H1 (cell line): ENCODE measurements at places on chromosomes 11 and 22. TPM values are rescaled to one million over a fixed set of nuclear protein-coding genes. Genes with fewer than 3 reads are reported as not detected.
A peak's percentile ranks its signal among the peaks of the same experiment; 100 is the strongest.

The FADD gene
- 43.8 and 43.9 TPM in 2 replicates for total RNA-seq

- no peak for DNase-seq
Observed at GRCh38 chr22:40665312-40665711, 14.0 kb upstream of the MCHR1 start.

DNA sequence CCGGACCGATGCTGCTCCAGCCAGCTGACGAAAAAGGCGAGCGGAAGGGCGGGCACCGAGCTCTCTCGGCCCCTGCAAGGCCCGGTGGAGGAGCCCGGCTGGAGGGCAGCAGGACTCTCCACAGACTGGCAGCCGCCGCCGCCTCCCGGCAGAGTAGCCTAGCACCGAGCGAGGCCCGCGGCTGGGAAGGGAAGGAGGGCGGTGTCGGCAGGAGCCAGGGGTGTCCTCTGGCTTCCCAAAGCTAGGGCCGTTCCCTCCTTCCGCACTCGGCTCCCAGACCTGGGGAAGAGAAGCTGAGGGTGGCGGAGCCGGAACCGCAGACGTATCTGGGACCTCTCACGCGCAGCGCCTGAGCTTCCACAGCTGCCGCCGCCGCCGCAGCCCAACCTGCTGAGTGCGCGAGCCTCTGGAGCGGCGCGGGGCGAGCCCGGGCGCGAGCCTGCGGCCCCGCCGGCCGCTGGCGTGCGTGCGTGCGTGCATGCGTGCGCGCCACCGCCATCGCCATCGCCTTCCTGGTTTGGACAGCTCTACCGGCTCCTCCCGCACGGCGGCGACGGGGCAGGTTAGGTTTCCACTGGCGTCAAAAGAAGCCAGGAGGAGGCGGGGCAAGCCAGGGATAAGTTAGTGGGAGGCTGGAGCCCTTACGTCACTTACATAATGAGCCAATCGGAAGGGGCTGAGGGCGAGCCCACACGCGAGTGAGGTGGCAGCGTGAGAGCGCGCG lies at the start of gene RAB6A:
Gene RAB6A, minus strand, starts transcription at position 396 of the 724 bp plus-strand sequence. CDS start 439 bp downstream, outside the sequence.
- DNase-seq = peak; percentile 100

DNA sequence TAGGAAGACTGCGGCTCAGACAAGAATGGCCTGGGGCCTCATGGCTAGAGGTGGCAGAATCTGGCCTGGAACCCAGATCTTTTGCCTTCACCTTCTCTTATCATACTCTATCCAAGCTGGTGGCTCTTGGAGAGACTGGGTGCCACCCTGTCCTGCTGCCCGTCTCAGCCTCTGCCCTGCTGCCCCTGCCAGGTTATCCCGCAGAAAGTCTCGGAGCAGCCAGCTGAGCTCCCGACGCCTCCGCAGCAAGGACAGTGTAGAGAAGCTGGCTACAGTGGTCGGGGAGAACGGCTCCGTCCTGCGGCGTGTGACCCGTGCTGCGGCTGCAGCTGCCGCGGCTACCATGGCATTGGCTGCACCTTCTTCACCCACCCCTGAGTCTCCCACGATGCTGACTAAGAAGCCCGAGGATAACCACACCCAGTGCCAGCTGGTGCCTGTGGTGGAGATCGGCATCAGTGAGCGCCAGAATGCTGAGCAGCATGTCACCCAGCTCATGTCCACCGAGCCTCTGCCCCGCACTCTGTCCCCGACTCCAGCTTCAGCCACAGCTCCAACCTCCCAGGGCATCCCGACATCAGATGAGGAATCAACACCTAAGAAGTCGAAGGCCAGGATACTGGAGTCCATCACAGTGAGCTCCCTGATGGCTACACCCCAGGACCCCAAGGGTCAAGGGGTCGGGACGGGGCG lies 5.9 kb downstream of the INCENP start:
- no peak for DNase-seq

- no peak for DNase-seq
Observed at GRCh38 chr11:63490551-63491239, at the start of gene PLAAT5. PLAAT5 (minus strand) TSS chr11:63491167; CDS start chr11:63491034, 133 bp downstream.

DNA sequence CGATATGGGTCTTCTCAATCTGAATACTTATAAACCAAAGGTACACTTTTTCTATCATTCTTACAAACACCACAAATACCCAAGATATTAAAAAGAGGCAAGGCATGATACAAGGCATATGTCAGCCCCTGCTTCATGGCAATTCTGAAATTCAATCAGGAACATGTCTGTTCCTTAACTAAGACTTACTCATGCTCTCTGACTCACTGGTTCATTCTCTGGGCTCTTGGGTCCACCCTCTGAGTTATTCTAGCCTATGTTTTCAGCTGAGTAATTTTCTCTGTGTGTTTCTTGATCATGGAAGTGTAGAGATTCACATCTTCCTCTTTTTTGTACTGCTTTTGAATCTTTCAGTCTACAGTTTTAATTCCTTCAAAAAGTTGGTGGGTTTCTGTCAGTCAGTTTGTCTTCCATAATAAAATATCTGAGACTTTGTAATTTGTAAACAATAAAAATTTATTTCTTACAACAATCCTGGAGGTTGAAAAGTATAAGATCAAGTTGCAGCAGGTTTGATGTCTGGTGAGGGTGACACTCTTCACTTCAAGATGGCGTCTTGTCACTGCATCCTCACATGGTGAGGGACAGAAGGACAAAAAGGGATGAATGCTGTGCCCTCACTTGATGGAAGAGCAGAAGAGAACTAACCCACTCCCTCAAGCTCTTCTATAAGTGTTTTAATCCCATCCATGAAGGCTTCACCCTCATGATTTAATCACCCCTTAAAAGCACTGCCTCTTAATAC lies 211.7 kb downstream of the FAM76B start:
- DNase-seq = no peak

The NCAM1 gene
- 4.3 and 5.0 TPM in 2 replicates for total RNA-seq

The MMP13 gene
- total RNA-seq = not detected in 2 replicates

- DNase-seq = no peak
Observed at GRCh38 chr11:4626207-4627099, 10.8 kb upstream of the OR51D1 start.
